ENCODE measurements at places on chromosomes 7 and 10. TPM values are rescaled to one million over a fixed set of nuclear protein-coding genes. Genes with fewer than 3 reads are reported as not detected.

DNA sequence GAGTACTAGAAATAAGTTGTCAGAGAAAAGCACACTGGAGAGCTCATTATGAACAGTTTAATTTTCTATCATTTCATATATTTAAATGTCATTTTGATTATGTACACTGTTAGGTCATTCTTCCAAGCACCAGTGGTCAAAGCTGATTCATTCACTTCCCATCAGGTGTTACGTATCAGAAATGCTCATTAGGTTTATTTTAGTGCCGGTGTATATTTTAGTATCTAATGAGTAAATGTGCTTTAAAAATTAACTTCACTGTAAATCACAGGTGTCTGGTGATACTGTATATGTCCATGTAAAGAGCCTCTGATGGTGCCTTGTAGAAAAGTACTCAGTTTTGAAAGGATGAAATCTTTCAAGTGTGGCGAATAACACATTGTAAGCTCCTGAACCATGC, 3.5 kb downstream of the DMTF1 start:
- H3K4me3 ChIP-seq, result no peak overlapping the region
- no peaks in the 10 kb centered on the region for H3K36me3 ChIP-seq
- H3K4me1 ChIP-seq, result peaks cover 49% of the 10 kb centered on the region
- DNase-seq, result no peak
- no peak overlapping the region for H3K27ac ChIP-seq

DNA sequence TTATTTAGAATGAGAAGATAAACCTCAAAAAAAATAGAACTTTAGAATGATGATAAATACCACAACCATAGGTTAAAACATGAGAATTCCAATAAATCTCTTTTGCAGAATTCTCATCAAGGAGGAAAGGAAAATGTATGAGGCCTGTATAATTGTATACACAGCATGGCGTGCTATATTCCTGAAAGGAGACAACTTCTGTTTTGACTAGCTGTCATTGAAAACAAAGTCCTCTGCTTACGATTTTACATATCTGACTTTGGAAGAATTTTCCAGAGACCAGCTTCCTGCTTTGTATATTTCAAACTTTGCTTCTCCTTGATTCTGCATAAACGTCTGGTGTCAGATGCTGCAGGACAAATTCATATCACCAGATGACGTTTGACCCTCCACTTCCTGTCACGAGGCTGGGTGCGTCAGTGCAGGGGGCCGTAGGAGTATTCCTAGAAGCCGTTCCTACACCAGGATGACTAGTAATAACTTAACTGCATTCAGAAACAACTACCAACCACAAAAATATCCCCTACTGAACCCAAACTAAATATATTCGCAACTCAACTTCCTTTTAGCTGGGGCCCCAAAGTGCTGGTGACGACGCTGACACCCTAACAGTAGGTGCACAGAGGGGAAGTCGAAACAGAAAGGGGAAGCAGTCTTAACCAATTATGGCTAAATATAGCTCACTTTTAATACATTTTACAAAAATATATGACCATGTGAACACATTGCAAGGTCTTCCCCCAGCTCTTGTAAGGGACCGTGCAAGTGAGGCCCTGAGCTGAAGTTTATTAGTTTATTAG, 178.6 kb upstream of the INHBA start:
- H3K36me3 ChIP-seq, result no peaks in the 10 kb centered on the region
- H3K27ac ChIP-seq, result peak overlapping the region; percentile 41
- H3K4me1 ChIP-seq, result peaks cover 12% of the 10 kb centered on the region
- DNase-seq, result no peak

The COL13A1 gene
- 57.7 TPM for polyA plus RNA-seq

The GHRHR gene
- 0.51 TPM for polyA plus RNA-seq

The CYP2E1 gene
- 1.7 TPM for polyA plus RNA-seq
